Activated CD4-positive, alpha-beta T cell treated with anti-CD3 and anti-CD28 coated beads for 36 hours (primary cell): ENCODE measurements at places on chromosomes 6 and 20. TPM values are rescaled to one million over a fixed set of nuclear protein-coding genes. Genes with fewer than 3 reads are reported as not detected.

- no peak for DNase-seq
Measured at GRCh38 chr6:50990750-50991446, 172.2 kb downstream of the TFAP2B start.

PHACTR3 gene
- not detected for total RNA-seq

- no peak for DNase-seq
Measured at GRCh38 chr6:156080371-156080770, 624.7 kb upstream of the NOX3 start.

- no peak for DNase-seq
Measured at GRCh38 chr6:87936065-87936464, 111.6 kb upstream of the SPACA1 start.

DNA sequence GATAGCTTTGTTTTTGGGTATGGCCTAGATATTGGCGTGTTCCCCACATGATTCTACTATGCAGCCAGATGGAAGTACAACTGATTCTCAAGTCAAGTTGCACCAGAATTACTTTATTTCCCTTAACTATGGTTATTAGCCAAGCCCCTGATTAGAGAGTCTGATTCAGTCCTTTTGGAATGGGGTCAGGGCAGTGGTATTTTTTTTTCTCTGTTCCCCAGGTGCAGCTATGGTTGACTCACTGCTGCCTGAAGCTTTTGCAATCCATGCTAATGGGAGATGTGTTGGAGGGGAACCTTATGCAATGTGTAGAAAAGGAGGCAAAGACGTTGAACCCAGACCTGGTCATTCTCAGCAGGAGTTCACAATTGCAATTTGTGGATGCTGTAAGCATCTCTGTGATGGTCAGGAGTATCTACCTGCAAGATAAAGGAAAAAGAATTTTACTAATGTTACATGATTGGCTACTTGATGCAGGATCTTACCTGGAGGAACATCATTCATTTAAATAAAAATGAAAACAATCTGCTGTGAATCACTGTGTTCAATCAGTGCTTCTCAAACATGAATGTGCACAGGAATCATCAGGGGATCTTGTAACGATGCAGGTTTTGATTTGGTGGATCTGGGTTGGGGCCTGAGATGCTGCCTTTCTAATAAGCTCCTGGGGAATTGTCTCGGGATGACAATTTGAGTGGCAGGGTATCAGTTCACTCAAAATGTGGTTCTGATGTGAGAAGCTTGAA lies 49.4 kb downstream of the PFDN4 start:
- DNase-seq, result no peak

- DNase-seq, result no peak
Measured at GRCh38 chr6:14406614-14407331, 289.2 kb downstream of the CD83 start.
